ENCODE measurements at places on chromosomes 16 and 17.

DNA sequence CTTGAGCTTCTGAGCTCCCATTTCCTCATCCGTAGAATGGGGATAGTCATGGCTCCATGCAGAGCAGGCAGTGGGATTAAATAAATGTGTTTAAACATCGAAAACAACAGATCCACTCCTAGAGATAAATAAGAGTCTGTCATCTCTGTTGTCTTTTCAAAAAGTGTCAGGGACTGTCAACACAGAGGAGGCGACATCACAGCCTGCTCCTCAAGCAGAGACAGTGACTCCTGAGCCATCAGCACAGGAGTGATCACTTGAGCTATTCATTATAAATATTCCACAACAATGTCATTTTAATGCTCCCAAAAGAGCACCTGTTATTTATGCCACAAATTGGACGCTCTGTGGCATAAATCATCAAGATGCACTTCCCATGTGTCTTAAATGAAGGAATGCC is 605.6 kb upstream of the CDH5 start:
- DNase-seq = no peak

DNA sequence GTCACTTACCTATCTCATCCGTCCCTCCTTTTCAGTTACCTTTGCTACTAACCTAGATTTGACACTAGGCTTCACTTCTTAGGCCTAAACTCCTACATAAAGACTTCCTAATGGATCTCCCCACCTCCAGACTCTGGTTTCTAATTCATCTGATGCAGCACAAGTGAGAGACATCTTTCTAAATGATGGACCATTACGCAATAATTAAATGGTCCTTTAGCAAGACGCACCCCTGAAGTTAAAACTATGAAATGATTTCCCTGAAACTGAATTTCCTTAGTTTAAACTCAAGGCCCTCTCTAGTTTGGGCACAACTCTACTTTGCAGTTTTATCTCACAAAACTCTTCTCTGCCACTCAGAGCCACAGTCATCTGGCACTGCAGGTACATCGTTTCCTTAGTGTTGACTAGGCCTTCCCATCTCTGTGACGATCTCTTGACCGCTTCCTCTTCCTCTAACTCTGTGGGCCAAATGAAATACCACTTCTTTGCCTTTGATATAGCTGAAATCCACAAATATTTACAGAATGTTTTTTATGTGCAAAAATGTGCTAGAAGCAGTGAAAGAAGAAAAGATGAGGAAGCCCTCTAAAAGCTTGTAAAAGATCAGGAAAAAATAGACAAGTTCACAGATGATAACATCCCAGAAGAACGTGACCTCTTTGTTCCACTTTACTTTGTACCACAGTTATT is 3.3 kb downstream of the SYNRG start:
- no peak for DNase-seq

GRCh38 chr17:48177816-48178215 is 70.2 kb downstream of the SNX11 start:
- DNase-seq = no peak

- DNase-seq = no peak
Measured at GRCh38 chr16:62829607-62830006, 793.4 kb upstream of the CDH8 start.

- DNase-seq = no peak
Measured at GRCh38 chr16:54930869-54931119, 129 bp downstream of the IRX5 start.

DNA sequence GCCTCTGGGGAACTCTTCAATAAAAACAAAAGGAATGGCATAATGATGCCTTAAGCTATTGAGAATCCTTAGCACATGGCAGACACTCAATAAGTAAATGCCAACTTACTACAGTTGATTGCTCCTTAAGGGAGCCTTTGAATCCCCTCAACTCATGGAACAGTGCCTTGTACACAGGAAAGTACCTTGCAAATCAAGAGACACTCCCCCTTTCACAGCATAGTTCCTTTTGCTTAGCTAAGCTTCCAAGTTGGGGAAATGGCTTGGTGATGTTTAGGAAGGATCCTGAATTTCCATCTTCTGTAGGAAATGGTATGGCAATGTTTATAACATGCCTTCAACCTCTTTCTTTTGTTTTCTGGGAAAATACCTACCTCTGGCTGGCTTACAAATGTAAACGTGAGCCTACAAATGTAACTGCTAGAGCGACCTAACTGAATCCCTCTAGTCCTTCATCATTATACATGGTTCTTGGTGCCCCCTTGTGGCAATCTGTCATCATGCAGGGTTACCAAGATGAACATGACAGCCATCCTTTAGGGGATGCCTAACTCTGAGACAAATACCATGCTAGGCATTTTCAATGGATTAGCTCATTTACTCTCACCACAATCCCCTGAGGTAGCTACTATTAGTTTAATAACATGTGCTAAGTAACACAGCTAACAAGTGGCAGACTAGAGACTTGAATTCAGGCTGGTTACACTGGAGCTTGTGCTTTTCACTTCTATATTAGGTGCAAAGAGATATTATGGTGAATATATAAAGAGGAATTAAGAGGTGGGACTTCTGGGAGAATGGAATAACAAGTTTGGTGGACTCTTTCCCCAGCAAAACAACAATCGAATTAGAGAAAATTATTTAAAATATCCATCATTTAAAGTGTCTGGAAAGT is 65.0 kb downstream of the MMD start:
- peak; percentile 62 for DNase-seq

- DNase-seq = no peak
Measured at GRCh38 chr16:49964973-49965372, 60.1 kb upstream of the CNEP1R1 start.
